SK-N-SH (cell line): ENCODE measurements at places on chromosomes 16 and 17.

- no peak for DNase-seq
These were observed 115.2 kb downstream of the C17orf67 start for GRCh38 chr17:56718515-56718914.

GRCh38 chr17:13560935-13561334 is 40.8 kb downstream of the HS3ST3A1 start:
- no peak for DNase-seq

GRCh38 chr16:2919511-2920255 is 8.0 kb downstream of the FLYWCH1 start:
- DNase-seq = peak; percentile 84

DNA sequence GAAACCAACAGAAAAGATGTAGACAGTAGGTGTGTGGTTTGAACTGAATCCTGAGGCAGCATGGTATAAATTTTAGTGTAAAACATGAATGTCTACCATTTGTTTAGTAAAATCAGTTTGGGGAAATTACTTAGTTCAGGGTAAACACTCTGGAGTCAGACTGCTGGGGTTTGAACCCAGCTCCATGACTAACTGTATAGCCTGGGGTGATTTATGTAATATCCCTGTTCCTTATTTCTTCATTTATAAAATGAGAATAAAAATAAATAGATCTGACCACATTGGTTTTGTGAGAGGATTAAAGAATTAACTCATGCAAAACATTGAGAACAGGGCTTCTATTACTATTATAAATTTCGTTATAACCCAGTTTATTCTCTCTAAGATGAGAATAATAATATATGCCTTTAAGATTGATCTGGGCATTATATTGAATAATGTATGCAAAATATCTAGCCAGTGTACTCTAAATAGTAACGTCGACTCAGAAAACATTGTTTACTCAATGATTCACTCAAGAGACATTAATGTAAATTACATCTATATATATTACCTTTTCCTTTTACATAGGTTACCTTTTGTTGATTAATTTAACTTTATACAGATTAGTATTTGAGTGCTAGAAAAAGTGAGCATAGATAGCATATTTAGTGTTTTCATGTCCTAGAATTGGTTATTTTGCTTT is 120.6 kb upstream of the KCNJ16 start:
- DNase-seq = no peak

DNA sequence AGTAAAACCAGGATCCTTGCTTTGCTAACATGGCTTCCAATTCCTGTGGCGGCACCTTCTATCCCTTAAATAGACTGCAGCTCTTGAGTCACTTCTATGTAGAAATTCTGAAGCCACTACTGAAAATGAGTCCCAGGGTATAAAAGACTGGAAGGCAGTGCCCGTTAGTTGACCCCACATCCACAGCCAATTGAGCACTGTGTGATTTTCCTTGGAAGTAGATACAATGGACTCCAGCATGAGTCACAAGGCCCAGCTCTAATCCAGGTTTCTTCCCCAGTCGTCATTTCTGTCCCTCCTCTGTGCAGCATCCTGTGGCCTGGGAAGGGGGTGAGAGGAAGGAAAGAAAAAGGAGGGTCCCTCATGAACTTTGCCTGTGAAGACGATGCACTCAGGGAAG is 69.5 kb downstream of the HLF start:
- DNase-seq = no peak

DNA sequence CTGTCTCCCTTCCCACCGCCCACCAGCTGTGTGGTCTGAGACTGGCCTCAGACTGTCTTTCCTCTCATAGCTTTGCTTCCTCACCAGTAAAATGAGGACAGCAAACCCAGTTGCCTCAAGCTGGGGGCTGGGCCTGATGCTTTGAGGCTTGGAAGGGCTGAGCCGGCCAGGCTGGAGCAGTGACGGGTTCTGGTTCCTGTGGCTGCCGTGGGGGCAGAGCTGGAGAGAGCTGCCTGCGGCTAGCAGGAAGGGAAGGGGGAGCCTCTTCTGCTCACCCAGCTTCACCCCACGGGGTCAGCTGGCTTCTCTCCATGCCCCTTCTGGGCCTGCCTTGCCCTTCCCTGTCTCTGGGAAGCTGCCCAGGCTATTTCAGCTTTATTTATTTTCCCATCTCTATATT is 23.7 kb downstream of the LASP1 start:
- DNase-seq = no peak

DNA sequence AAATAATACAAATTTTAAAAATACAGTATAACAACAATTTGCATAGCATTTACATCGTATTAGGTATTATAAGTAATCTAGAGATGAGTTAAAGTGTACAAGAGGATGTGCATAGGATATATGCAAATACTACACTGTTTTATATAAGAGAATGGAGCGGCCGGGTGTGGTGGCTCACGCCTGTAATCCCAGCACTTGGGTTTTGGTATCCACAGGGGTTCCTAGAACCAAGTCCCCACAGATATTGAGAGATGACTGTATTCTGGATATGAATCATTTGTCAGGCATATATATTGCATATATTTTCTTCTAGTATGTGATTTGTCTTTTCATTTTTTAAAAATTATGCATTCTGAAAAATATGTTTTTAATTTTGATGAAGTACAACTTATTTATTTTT is 77.5 kb upstream of the MSI2 start:
- DNase-seq = no peak

GRCh38 chr16:1485847-1486496 is 2.8 kb downstream of the PTX4 start:
- no peak for DNase-seq

- DNase-seq = no peak
These were observed 93.7 kb downstream of the CA10 start for GRCh38 chr17:52064791-52065211.

DNA sequence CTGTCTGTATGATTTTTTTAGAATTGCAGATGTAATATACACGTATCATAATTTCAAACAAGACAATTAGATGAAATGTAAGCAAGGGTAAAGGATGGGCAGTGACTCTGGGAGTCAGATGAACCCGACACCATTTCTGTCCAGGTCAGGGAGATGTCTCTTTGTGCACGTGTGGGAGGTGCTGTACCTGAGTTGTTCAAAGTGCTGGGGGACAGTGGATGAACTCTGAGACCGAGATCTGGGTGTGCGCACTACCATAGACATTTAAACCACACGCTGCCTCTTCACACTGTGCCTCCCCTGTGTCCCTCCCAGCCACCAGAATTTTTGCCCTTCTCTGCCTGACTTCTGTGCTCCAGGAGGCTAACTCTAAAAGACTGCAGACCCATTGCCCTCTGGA is 5.9 kb upstream of the RGS9 start:
- DNase-seq = no peak

DNA sequence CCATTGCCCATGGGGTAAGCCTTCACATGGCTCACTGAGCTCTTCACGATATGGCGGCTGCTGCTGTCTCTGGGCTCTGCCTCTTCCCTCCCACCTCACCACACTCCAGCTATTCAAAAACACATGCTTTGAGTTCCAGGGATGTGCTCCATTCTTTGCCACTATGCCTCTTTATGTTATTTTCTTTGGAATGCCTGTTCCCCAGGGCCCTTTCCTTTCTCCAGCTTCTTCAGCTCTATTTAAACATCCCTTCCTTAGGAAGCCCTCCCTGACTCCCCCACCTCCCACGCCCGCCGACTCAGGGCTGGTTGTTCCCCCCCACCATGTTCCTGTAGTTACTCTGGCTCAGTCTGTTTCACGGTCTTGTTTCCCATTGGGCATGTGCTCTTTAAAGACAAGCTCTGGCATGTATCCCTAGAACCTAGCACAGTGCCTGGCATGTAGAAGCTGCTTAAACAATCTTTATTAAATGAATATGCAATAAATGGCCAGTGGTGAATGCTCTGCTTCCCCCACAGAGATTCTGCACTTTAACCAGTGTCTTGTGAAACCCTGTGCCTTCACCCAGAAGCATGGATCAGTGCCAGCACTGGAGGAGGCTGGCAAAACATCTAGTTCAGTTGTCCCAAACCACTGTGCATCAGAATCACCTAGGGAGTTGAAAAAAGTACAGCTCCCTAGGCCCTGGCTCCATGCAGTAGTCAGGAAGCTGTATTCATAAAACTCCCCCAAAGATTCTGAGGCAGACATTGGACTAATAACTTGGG is 6.9 kb downstream of the MYCBPAP start:
- DNase-seq = no peak

DNA sequence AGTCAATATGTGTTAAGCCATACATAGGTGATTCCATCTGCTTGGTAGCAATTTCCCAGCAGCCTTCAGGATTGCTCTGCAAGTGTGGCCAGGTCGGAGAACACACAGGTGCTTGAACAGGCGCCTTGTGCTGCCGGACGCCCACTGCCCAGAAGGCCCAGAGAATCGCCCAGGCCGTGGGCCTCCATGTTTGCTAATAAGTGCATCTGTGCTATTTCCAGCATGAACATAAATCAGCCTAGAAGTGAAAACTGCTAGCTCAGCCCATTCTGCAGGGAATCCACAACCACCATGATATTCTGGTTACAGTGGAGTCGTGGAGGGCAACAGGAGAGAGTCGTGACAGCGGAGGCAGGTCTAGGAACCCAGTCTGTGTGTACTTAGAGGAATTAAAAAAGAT is 78.1 kb downstream of the ZFHX3 start:
- DNase-seq = no peak

- peak; percentile 67 for DNase-seq
These were observed 9.4 kb downstream of the TBX4 start for GRCh38 chr17:61461586-61461966.
